Activated gamma-delta T cell treated with anti-CD3 and anti-CD28 coated beads, Interleukin-2, amount 50 U/mL, for 16 hours (primary cell): ENCODE measurements at places on chromosomes 12 and 14.
A peak's percentile ranks its signal among the peaks of the same experiment; 100 is the strongest.

- no peak for DNase-seq
Measured at GRCh38 chr14:100603341-100604120, 16.3 kb upstream of the BEGAIN start.

DNA sequence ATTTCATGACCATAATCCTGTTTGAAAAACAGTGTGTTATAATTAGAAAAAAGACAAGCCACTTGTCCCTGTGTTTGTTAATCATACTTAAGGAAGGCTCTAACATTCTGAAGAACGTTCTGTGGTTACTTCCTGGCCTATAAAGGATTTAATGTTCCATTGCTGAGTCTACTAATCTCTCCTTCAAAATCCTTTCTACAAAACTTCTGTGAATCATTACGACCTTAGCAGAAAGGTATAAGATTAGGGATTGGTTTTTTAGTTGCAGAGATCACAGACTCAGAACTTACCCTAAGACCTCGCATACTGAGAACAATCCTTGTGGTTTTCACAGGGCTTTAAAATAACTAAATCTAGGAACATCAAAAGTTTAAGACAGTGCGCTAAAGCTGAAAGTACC is 48.3 kb downstream of the TMCC3 start:
- no peak for DNase-seq

DNA sequence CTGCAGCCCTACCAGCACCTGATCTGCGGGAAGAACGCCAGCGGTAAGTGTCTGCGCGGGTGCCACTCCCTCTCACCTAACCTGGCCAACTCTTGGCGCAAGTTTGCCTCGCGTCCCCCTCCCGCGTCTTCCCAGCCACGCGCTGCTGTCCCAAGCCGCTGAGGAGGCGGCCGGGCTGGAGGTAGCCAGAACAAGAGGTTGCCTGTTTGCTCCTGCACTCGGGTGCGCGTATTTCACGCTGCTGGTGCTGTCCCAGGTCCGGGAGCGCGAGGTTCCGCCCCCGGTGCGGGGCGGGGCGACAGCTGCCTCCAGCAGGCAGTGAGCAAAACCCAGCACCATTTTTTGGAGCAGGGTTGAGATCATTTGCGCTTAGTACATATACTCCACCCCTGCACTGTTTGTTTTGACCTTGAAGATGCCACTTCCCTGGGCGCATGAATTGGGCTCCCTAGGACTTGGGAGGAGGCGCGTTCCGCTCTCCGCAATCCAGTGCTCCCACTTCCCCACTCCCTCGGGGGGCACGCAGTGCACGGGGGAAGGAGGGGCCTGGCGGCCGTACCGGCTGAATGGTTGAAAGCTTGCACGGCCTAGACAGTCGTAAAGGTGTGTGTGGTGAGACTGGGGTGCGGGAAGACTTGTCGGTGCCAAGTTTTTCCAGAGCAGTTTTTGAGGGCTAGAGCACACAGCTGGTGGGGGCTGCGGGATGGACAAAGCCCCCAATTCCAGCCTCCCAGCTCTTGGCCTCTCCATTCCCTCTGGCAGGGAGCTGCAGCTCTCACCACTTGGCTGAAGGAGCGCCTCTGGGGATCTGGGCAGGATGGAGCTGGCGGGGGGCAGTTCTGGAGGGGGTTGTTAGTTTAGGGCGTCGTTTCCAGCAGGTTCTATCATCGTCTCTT is 226.9 kb upstream of the CRY1 start:
- peak; percentile 43 for DNase-seq

- DNase-seq: no peak
Measured at GRCh38 chr12:59619461-59620240, 23.8 kb downstream of the SLC16A7 start.

DNA sequence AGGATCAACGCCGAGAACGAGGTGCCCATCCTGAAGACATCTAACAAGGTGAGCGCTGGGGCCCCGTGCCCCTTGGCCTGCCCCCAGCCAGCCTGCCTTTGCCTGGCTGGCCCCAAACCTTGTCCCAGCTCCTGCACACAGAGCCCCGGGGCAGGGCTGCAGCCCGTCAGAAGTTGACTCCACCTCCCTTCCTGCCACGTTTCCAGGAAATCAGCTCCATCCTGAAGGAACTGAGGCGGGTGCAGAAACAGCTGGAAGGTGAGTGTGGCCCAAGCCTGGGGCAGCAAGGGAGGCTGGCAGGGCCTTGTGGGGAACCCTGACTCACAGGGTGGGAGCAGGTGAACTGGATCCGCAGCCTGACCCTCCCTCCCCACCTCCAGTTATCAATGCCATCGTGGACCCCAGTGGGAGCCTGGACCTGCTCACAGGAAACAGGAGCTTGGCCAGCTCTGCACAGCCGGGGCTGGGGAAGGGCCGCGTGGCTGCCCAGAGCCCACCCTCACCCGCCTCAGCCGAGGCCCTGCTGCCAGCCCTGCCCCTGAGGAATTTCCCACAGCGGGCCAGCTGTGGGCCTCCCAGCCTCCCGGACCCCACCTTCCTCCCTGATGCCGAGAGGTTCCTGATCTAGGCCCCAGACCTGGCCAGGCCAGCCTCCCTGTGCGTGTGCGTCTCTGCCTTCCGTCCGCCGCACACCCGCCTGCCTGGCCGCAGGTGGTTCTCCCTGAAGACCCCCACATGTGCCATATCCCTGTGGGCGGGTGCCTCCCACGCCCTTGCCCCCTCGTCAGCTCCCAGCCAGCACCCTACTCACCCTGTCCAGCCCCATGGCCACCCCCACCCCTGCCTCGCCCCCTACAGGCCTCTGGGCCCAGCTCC is 29.5 kb downstream of the CEP170B start:
- DNase-seq: no peak

- no peak for DNase-seq
Measured at GRCh38 chr12:9349888-9350885, 142.0 kb upstream of the PZP start.
